ENCODE measurements at places on chromosomes 16 and 17.

DNA sequence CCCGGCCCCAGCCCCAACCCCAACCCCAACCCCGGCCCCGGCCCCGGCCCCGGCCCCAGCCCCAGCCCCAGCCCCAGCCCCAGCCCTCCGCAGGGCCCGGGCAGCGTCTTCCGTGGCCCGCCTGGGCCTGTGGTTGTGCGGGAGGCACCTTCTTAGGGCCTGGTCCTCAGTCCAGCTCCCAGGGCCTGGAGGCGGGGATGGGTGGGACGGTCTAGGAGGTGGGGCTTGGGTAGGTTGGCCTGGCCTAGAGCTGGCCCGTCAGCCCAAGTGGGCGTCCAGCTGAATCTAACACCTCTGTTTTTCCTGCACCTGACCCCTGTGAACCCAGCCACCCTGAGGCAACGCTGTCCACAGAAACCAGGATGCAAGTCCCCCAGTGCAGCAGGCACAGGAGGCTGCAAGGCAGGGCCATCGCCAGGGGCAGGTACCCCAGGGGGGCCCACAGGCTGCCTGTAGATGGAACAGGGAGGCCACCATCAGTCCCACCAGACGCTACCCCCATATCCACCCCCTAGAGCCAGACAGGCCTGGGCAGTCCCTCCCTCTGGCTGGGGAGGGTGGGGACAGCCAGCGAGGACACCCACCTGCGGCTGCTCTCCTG lies 8.8 kb downstream of the MSLN start:
- DNase-seq: no peak

DNA sequence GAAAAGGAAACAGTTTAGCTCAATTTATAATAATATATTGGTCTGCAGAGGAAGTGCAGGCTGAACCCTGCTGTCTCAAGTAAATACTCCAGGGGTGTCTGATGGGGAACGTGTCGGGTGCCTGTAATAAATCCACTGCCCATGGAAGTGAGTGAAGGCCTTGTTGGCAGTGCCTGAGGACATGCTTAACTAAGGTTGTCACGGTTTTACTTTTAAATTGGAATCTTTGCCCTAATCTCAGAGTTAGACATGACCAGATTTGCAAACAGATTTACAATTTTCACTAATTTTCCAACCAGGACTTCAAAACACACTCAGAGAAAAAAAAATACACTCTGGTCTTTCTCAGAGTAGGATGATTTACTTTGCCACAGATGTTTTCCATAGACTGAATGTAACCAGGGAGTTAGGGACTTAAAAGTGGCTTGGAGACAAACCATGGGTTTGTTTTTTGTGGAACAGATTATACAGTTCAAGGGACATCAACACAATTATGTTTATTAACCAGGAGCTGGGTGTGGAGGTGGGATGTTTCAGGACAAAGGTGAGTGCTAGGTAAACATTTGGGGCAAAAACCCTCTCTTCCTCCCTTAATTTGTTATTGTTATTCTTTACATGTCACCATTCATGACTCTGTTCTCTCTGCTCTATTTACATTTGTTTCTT lies 144.5 kb downstream of the FTO start:
- no peak for DNase-seq

DNA sequence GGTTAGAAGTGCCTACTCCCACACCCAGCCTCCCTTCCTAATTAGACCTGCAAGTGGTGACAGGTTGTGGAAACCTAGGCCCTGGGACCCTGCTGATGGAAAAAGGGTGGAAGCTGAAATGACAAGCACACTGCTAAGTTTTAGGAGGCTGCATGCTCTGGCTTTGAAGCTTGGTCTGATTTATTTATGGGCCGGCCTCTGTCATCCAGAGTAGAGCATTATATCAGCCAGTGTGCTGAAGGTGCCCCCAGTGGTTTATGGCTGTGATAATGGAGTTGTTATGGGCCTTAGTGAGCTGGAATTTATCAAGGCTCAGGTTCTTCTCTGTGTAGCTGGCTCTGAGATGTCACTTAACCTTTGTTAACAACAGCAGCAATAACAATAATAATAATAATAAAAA lies 142.6 kb downstream of the UTP18 start:
- DNase-seq: no peak

DNA sequence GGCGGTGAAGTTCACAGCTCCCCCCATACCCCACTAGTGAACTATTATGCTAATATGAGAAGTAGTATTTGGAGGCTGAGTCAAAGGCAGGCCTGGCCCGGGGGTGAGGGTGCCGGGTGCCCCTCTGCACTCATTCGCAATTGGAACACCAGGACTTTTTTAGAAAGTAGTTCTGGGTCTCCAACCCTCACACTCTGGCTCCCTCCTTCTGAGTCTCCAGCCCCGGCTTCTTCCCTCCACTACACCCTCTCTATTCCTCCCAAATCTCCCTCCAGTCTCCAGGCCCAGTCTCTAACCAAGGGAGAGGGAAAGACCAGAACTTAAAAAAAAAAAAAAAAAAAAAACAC lies 11.3 kb upstream of the HOXB2 start:
- no peak for DNase-seq

- DNase-seq: no peak
Observed at GRCh38 chr17:13601322-13601775, 380 bp downstream of the HS3ST3A1 start.

- no peak for DNase-seq
Observed at GRCh38 chr17:60154616-60155426, 5.0 kb downstream of the CA4 start.

- no peak for DNase-seq
Observed at GRCh38 chr16:85386467-85387170, 226.5 kb upstream of the GSE1 start.

GRCh38 chr16:64926476-64926875 lies 195.4 kb downstream of the CDH11 start:
- no peak for DNase-seq

DNA sequence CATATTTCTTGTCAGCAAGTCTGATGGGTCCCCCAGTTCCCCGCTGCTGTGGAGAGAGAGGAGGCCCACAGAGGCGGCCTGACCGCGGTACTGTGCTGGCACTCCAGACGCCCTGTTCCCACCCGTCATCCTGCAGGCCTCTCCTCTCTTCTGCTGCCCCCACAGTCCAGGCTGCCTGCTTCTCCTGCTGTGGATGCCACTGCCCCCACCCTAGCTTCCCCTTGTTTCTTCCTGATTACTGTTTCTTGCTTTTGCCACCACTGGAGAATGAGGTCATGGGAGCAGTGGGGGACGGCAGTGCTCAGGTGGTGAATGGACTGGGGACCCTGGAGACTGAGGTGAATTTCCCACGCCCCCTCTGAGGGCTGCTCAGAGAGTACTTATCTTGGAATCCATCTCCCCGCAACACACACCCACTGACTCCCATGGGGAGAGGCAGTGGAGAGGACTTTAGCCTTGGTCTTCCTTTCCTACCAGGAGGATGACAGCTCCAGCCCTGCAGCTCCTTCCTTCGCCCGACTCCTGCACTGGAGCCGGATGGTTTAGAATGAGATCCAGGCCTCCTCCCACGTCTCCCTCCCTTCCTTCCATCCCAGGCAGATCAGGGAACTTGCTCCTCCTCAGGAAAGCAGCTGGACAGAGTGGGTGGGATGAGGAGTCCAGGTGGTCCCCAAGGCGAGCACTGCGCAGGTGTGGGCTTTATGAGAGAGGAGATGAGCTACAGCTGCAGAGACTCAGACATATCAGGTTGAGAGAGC lies 60.4 kb downstream of the PLXDC1 start:
- no peak for DNase-seq

- no peak for DNase-seq
Observed at GRCh38 chr17:17510456-17511292, 14.5 kb upstream of the RASD1 start.

GRCh38 chr17:297758-298157 lies 54.8 kb downstream of the RPH3AL start:
- DNase-seq: no peak

- no peak for DNase-seq
Observed at GRCh38 chr17:34389126-34389750, 26.2 kb upstream of the CCL1 start.

DNA sequence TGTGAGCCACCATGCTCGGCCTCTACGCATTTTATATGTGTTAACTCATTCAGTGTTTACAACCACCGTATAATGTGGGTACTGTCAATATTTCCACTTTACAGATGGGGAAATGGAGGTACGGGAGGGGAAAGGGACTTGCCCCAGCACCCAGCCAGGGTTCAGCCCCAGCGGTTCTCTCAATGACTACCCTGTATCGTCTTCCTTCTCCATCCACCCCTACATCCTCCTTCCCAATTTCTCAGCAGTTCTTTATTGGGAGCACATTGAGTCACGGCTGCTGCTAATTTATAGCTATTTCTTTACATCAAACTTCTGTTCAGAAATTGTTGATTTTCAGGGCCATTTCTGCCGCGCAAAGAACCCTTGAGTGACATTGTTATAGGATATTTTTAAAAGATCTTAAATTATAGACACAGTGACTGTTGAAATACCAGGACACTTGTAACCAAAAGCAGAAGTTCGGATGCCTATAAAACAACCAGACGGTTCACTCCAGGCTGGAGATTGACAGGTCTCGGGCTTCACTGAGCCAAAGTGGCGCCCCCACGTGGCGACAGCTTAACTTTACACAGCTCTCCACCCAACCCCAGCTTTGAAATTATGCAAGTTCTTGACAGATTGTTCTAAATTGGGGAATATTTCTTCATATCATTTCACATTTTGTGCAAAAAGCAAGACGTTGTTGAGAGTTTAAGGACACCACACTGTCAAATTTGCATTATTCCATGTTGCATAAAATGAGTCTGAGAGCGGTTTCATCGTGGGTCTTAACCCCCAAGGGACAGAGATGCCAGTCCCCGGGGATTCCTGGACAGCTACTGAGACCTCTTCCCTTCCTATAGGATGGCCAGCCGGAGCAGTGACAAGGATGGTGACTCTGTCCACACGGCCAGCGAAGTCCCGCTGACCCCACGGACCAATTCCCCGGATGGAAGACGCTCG lies 11.8 kb downstream of the SYT17 start:
- DNase-seq: peak; percentile 45

- DNase-seq: no peak
Observed at GRCh38 chr16:53714205-53715022, 10.5 kb downstream of the FTO start.

- DNase-seq: no peak
Observed at GRCh38 chr16:67441907-67442306, 11.0 kb downstream of the HSD11B2 start.

DNA sequence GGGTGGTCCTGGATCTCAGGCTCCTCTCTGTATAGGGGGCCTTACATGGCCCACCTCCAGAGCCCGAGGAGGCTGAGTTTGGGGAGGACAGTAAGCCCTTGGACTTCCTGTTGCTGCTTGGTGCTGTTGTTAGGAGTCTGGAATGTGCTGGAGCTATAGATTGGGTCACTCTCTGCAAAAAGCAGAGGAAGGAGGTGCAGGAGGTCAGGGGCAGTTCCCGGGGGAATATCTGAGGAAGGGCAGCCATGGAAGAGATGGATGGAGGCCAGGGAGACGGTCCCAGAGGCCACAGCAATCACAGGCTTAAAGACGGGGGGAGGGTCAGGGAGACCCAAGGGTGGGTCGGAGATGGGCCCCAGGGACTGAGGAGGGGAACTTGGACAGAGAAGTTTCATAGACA lies 23.0 kb upstream of the CBX4 start:
- no peak for DNase-seq

GRCh38 chr16:3266873-3267537 lies 10.6 kb upstream of the MEFV start:
- no peak for DNase-seq

DNA sequence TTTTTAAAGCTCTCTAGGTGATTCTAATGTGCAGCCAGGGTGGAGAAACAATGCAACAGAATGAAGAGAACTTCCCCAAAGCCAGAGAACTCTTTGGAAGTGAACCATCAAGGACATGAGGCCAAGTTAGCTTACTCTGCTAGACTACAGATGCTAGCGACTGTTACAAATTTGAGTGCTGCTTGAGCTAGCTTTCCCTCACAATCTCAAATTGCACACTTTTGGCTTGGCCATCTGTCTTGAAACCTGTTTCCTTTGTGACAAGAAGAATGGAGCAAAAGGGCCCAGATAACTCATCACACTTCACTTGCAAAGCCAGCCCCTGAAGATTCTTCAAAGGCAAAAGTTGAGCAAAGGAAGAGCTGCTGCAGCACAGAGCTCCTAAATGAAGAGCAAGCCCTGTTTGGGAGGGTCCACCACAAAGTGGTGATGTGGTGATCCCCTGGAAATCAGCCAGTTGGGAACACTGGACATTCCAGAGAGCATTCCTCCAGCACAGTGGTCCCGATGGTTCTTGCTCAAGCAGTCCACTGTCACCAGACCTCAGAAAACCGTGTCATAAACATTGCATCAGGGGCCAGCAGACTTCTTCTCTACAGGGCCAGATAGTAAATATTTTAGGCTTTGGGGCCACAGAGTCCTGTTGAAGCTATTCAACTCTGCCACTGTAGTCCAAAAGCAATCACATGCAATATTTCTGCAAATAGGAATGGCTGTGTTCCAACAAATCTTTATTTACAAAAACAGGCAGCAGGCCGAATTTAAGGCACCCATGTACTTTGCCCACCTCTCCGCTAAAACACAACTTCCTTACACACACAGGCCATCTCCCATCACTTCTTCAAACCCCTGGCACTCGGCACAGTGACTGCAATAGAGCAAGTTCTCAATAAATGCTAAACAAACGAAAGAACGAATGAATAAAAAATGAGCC lies 21.2 kb downstream of the SLC39A11 start:
- no peak for DNase-seq

DNA sequence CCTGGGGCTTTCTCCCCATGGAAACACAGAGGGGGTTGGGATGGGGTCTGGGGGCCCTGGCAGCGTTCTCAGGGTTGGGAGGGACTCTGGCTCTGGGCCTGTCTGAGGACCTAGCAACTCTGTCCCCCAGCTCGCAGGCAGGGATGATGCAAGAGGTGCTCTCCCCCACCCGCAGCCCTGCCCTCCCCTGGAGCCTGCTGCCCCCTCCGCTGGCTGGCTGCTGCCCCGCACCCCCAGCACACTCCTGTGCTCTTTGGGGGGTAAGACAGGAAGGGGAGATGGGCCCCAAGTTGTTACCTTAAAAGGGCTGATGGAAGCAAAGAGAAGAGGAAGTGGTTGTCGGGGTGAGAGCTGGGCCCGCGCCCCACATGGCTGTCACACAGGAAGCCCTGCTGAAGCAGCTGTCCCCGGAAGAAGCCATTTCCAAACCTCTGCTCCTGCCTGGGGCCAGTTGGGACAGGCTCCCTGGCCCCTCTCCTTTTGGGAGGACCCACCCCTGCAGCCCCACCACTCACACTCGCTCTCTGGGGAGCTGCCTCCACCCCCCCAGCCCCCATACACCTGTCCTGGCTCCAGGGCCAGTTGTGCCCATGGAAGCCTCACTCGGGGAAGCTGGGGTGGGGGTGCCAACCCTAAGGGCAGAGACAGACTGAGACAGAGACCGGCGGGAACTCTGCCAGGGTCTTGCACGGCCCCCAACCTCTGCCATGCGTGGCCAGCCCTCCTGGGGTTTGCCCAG lies 2.5 kb downstream of the CORO1A start:
- DNase-seq: no peak

GRCh38 chr17:56064506-56064905 lies 88.8 kb upstream of the ANKFN1 start:
- no peak for DNase-seq

Data from SK-N-DZ (cell line).